ENCODE measurements at places on chromosomes 7 and 10.
A peak's percentile ranks its signal among the peaks of the same experiment; 100 is the strongest.

- DNase-seq, result no peak
Observed at GRCh38 chr10:11440250-11441150, 170.9 kb downstream of the USP6NL start.

DNA sequence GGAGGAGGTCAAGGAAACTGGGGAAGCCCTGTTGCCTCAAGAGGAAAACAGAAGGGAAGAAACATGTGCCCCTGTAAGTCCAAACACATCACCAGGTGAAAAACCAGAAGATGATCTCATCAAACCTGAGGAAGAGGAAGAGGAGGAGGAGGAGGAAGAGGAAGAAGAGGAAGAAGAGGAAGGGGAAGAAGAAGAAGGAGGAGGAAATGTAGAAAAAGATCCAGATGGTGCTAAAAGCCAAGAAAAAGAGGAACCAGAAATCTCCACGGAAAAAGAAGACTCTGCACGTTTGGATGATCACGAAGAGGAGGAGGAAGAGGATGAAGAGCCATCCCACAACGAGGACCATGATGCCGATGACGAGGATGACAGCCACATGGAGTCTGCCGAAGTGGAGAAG is 82.7 kb upstream of the SAMD8 start:
- DNase-seq, result no peak

DNA sequence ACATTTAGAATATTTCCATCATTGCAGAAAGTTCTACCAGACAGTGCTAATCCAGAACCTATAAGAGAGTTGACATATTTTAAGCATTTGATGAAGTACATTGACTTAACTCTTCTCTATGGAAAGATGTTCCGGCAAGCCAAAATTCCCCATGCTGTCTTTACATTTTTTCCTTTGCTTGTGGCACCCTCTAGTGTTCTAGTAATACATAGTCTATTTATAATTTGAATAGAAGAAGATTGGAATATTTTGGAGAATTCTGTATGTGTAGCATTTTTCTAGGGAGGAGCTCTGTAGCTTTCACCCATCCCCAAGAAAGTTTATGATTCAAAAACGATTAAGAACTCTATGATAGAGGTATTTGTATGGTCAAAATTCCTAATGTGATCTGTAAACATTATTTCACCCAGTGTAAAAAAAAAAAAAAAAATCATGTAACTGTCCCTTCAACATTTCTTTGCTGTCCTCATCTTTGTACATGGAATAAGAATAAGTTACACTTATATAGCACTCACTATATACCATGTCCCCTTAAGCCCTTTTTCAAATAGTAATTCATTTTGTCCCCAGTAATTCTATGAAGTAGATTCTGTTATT is 33.2 kb downstream of the NRF1 start:
- DNase-seq, result no peak

GRCh38 chr7:25549271-25549921 is 321.1 kb upstream of the NPVF start:
- peak; percentile 33 for DNase-seq

- DNase-seq, result no peak
Observed at GRCh38 chr7:116579835-116580234, 55.0 kb downstream of the CAV1 start.

DNA sequence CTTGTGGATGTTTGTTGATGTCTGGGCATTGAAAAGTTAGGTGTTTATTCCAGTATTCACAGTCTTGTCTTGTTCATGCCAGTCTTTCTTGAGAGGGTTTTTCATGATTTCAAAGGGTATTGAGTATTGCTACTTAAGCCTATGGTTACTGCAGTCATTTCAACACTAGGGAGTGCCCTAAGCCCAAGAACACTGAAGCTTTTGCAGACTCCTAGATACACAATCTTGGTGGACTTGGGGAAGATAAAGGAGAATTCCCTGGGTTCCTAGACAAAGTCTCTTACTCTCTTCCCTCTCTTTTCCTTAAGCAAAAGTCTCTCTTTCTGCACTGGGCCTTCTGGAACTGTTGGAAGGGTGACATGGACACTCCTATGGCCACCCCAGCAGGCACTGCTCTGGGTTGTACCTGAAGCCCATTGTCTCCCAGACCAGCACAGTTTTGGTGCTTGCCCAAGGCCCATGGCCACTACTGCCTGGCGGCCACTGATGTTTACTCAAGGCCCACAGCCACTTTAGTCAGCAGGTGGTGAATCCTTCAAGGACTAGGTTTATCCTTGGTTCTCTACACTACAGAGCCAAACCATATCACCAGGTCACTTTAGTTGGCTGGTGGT is 24.9 kb downstream of the SAMD9 start:
- no peak for DNase-seq

- no peak for DNase-seq
Observed at GRCh38 chr10:108850138-108850854, 1073.0 kb downstream of the XPNPEP1 start.

- no peak for DNase-seq
Observed at GRCh38 chr10:5779730-5780129, 33.5 kb downstream of the GDI2 start.

- DNase-seq, result no peak
Observed at GRCh38 chr10:132609211-132609610, 71.6 kb downstream of the INPP5A start.

- DNase-seq, result no peak
Observed at GRCh38 chr10:119203006-119203405, 4.4 kb upstream of the GRK5 start.

- DNase-seq, result no peak
Observed at GRCh38 chr10:662223-662605, 27.3 kb downstream of the DIP2C start.

DNA sequence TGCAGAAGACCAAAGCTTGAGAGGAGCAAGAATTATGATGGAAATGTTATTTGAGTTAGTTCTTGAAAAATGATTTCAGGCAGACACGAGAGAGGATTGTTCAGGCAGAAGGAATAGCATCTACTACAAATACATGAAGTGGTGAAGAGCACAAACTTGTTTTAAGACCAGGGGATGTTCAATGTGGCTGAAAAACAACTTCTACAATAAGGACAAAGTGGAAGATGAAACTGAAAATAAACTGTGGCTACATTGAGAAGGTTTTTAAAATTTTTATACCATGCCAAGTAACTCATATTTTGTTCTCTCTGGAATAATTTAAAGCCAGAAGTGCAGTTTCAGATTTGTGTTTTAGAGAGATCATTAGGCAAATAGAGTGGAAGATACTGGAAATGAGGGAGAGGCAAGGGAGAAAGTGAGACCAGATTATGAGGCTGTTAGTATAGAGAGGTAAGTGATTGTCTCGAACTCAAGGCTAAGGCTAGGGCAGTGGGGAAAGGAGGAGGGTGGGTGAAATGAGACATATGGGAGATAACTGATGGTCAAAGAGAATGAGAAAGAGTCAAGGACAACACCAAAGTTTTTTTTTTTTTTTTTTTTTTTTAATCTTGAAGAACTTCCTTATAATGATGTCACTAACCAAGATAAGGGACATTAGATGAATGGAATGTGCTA is 115.4 kb downstream of the MDFIC start:
- no peak for DNase-seq

DNA sequence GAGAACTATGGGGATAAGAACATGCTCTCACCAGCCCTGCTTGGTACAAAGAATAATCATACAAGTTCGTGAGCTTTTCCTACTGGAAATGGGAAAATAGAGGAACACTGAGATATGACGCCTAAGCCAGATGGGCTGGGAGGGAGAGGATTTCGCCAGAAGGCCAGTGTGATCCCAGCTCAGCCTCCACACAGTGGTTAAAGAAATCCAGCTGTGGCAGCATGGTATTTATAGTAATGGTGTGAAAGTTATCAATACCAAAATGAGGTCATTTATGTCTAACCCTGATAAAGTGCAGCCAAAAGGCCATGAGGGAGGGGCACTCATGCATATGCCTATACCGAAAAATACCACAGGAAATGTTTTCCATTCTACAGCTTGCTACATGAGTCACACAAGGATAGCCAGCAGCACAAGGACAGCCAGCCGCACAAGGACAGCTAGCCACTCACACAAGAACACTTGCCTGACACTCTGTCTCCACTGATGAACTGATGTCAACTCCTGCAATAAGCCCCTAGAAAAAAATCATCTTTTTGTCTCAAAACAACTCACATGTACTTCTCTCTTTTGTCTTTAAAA is 49.4 kb downstream of the FRMPD2 start:
- no peak for DNase-seq
